ENCODE measurements at places on chromosomes 1 and 21. TPM values are rescaled to one million over a fixed set of nuclear protein-coding genes. Genes with fewer than 3 reads are reported as not detected.
A peak's percentile ranks its signal among the peaks of the same experiment; 100 is the strongest.

The ARHGEF19 gene
- total RNA-seq, result 1.7 TPM

The PCBP3 gene
- 3.7 TPM for total RNA-seq

DNA sequence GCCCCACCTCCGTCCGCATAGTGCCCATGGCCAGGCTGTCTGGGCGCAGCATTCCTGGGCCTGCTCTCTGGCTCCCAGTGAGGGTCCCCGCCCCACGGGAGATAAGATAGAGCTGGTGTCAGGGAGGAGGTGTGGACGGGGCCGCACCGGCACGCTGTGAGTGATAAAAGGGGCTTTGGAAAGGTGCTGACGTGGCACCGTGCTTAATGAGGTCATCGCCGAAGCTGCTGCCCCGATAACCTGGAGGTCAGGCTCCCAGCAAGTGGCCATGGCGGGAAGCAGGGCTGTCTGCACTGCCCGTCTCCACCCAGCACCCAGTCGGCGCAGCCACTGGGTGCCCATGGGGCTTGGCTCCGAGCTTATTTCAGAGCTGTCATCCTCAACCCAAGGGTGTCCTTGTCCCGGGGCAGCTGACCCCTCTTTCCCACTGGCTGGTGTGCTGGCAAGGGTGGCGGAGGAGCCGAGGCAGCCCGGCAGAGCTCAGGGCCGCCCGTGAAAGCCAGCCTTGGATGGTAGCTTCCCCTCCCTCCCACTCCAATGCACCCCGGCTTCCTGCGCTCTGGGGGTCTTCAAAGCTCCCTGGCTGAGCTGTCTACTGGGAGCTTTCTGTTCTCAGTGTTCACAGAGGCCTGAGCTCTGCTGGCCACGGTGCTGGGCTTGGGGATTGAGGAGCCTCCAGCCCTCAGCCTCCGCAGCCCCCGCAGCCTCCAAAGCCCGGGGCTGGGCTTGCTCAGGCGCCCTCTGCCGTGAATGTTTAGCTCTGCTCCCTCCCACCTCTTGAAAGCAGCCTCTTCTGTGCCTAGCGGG lies 105.1 kb upstream of the ARHGEF16 start:
- H3K27me3 ChIP-seq, result no peaks in the 10 kb centered on the region
- H3K4me3 ChIP-seq, result no peak overlapping the region
- no peaks in the 10 kb centered on the region for H3K36me3 ChIP-seq
- no peak overlapping the region for H3K27ac ChIP-seq
- DNase-seq, result no peak

- no peaks in the 10 kb centered on the region for H3K36me3 ChIP-seq
- DNase-seq, result peak; percentile 28
- H3K27me3 ChIP-seq, result no peaks in the 10 kb centered on the region
- no peak overlapping the region for H3K27ac ChIP-seq
These were observed 232.1 kb downstream of the DUSP10 start for GRCh38 chr1:221509575-221510355.

The SLC1A7 gene
- total RNA-seq, result not detected

DNA sequence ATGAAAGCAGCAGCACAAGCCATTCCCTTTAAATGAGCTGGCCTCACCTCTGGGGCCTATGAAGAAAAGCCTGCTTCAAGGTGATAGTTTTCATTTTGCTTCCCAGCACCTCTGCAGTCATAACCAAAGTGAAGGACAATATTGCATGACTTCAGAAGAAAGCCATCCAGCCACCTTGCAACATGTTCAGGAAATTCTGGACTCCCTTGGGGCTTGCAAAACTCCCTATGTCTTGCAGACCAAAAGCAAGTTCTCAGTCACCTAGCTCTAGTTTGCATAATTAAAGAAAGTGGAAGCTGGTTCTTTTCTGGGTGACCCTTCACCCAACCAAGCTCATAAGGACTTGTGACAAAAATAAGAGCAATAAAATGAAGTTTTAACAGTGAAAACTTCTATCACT lies 87.6 kb downstream of the GFI1 start:
- DNase-seq, result peak; percentile 18
- H3K4me3 ChIP-seq, result no peak overlapping the region
- no peaks in the 10 kb centered on the region for H3K36me3 ChIP-seq
- H3K27ac ChIP-seq, result no peak overlapping the region
- H3K4me1 ChIP-seq, result no peaks in the 10 kb centered on the region

The CR1L gene
- total RNA-seq, result not detected

DNA sequence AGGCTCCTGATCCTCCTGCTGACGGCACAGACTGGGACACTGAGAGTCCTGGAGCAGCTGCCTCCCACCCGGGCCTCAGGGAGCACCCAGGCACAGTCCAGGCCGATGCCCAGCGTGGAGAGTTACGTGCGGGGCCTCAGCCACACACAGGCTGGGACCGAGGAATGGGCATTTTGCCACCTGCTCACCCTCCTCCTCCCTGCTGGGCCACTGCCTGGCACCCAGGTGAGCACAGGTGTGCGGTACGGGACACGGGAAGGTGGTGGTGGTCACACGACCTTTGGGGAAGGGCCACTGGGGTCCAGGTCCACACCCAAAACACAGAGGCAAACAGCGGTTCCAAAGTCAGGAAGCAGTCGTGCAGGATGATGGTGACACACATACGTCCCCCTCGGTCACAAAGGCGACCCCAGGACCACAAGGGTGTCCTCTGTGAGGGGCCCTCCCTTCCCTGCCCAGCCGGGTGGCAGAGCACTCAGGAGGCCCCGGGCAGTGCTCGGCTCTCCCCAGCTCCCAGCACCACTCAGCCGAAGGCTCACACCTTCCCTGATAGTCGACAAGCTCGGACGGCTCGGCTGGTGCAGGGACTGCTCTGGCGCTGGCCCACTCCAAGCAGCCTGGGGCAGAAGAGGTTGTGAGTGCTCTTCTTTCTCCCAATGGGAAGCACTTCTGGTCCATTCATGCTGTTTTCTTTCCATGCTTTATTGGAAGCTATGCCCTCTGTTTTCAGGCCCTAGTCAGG lies 14.3 kb downstream of the MORN1 start:
- DNase-seq, result no peak
- no peak overlapping the region for H3K4me3 ChIP-seq
- H3K4me1 ChIP-seq, result no peaks in the 10 kb centered on the region
- H3K27me3 ChIP-seq, result no peaks in the 10 kb centered on the region
- no peak overlapping the region for H3K27ac ChIP-seq
- peaks cover 24% of the 10 kb centered on the region for H3K36me3 ChIP-seq

The CRYBG2 gene
- total RNA-seq, result 14.2 TPM

The TCEA3 gene
- 1.5 TPM for total RNA-seq

GRCh38 chr1:220272841-220273090 lies 513 bp upstream of the RAB3GAP2 start:
- H3K4me3 ChIP-seq, result no peak overlapping the region
- peaks cover 20% of the 10 kb centered on the region for H3K27me3 ChIP-seq
- DNase-seq, result no peak
- peaks cover 13% of the 10 kb centered on the region for H3K36me3 ChIP-seq
- H3K4me1 ChIP-seq, result peaks cover 11% of the 10 kb centered on the region
- H3K27ac ChIP-seq, result no peak overlapping the region

DNA sequence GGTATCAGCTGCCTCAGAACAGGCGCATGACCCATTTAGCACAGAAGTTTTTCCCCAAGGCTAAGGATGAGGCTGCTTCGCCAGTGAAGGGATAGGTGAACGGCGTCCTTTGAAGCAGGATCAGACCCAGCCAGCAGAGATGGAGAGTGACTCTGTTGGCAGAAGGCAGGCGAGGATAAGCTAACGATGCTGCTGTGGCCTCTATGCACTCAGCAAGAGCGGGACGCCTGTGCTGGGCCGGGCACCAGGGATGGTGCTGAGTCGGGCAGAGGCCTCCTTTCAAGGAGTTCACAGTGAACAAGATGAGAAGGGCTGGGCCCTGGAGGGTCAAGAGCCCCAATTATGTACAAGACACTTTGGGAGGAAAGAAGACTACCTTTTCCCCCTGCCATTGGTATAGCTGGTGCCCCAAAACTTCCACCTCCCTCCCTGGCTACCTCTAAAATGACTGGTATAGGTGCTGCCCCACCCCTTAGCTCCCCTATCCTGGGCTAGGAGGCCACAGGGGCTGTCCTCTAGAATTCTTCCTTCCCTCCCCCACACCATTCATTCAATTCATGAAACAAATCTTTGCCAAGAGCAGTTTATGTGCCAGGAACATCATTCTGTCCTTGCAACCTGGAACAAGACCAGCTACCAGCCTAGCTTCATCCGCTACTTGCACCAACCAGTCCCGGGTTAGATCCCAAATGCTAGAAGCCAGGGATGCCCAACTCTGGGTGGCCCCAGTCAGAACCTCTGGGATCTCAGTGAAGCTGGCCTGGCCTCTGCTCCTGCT lies 7.5 kb downstream of the XKR8 start:
- DNase-seq, result no peak
- no peak overlapping the region for H3K4me3 ChIP-seq
- H3K27ac ChIP-seq, result peak overlapping the region; percentile 43
- H3K4me1 ChIP-seq, result peaks cover 28% of the 10 kb centered on the region

DNA sequence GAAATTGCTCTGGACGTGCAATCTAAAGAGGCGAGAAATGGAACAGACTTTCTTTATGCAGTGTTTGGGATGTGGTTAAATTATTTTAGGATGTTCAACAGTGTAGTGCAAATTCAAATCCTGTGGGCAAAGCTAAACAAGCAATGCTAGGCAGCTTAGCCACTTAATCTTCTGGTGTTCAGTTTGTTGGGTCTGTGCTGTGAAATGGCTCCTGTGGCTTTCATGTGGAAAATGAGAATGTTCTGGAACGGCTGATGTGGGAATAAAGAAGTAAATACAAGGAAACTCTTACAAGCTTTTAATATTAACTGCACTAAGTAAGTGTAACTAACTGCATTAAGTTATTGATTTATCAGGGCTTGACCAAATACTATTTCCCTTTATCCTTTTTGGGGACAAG lies 766.6 kb downstream of the ADGRL2 start:
- H3K4me1 ChIP-seq, result peaks cover 18% of the 10 kb centered on the region
- no peak overlapping the region for H3K4me3 ChIP-seq
- no peaks in the 10 kb centered on the region for H3K27me3 ChIP-seq
- DNase-seq, result no peak
- H3K36me3 ChIP-seq, result no peaks in the 10 kb centered on the region

The CGN gene
- 0.32 TPM for total RNA-seq

DNA sequence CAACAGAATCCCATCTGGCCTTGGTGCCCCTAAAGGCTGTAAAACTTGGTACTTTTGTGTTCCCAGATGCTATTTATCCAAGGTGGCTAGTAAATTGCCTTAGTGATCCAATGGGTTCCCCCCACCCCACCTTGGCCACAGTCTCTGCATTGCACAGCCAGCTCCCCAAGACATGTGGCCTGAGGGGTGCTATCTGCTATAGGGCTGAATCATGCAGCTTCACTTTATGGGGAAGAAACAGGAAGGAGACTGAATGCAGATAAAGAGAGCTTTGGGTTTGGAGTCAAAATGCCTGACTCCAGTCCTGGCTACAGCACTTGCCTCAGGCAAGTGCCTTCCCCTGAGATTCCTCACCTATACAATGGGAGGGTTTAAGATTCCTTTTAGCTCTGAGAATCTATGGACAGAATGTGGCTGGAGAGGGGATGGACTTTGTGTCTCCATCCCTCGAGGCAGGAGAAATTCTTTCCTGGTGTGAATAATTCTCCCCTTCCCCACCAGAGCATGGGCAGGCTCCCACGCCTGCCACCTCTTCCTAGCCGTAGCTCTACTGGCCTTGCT lies 6.5 kb downstream of the RHEX start:
- no peak for DNase-seq
- H3K27me3 ChIP-seq, result peaks cover 11% of the 10 kb centered on the region
- no peaks in the 10 kb centered on the region for H3K36me3 ChIP-seq
- H3K4me3 ChIP-seq, result no peak overlapping the region
- H3K4me1 ChIP-seq, result no peaks in the 10 kb centered on the region
- H3K27ac ChIP-seq, result no peak overlapping the region

The RTCA gene
- total RNA-seq, result 62.3 TPM

The KLHL21 gene
- 14.0 TPM for total RNA-seq

GRCh38 chr1:52927212-52928014 lies at the start of gene SCP2:
Gene SCP2, plus strand, starts transcription at chr1:52927276. Its CDS starts 121 bp downstream, at chr1:52927397.
- H3K4me3 ChIP-seq, result peak within 1 kb of the TSS; percentile 76
- DNase-seq, result peak; percentile 75
- H3K36me3 ChIP-seq, result peaks cover 6% of the 10 kb centered on the region
- peak within 1 kb of the TSS; percentile 50 for H3K27ac ChIP-seq
- no peaks in the 10 kb centered on the region for H3K27me3 ChIP-seq

The LCE2A gene
- not detected for total RNA-seq

GRCh38 chr1:44338136-44338535 lies 16.9 kb downstream of the ERI3 start:
- H3K36me3 ChIP-seq, result peaks cover 58% of the 10 kb centered on the region
- no peak for DNase-seq
- H3K27ac ChIP-seq, result no peak overlapping the region
- H3K27me3 ChIP-seq, result no peaks in the 10 kb centered on the region
- peaks cover 10% of the 10 kb centered on the region for H3K4me1 ChIP-seq

- H3K36me3 ChIP-seq, result peaks cover 12% of the 10 kb centered on the region
- H3K27me3 ChIP-seq, result no peaks in the 10 kb centered on the region
- no peak overlapping the region for H3K4me3 ChIP-seq
These were observed 31.6 kb downstream of the CAPZB start for GRCh38 chr1:19453741-19454201.

Measured in MCF 10A (cell line).